ENCODE measurements at places on chromosomes 12 and 14. TPM values are rescaled to one million over a fixed set of nuclear protein-coding genes. Genes with fewer than 3 reads are reported as not detected.
A peak's percentile ranks its signal among the peaks of the same experiment; 100 is the strongest.

DNA sequence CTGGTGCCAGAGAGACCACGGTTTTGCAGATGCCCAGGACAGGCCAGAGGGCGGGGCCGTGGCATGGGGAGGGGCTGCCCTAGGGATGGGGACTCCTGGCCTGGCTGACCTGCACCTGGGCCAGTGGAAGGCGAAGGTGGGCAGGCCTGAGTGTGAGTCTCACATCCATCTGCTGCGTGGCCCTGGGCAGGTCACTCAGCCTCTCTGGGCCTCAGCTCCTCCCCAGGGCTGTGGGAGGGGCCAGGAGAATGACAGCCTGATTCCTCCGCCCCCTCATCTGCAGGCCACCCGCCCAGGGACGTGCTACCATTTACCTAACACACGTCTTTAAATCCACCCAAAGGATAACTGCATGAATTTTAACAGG is 90.9 kb downstream of the GALNT9 start:
- DNase-seq, result no peak

Gene BICDL1
- total RNA-seq, result 15.5 TPM

Gene GLI1
- 0.50 TPM for total RNA-seq

- no peak for DNase-seq
Measured at GRCh38 chr12:51021694-51022093, 4.5 kb downstream of the SLC11A2 start.

Gene TAS2R43
- not detected for total RNA-seq

Gene MTHFD1
- total RNA-seq, result 79.0 TPM

Gene OR6C3
- total RNA-seq, result not detected

DNA sequence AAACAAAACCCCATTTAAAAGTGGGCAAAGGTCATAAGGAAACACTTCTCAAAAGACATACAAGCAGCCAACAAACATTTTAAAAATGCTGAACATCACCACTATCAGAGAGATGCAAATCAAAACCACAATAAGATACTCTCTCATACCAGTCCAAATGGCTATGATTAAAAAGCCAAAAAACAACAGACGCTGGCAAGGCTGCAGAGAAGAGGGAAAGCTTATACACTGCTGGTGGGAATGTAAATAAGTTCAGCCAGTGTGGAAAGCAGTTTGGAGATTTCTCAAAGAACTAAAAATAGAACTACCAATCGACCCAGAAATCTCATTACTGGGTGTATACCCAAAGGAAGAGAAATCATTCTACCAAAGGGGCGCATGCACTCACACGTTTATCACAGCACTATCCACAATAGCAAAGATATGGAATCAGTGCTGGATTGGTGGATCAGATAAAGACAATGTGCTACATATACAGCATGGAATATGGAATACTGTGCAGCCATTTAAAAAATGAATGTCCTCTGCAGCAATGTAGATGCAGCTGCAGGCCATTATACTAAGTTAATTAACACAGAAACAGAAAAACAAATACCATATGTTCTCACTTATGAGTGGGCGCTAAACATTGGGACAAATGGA is 102.1 kb upstream of the DAAM1 start:
- DNase-seq, result no peak

DNA sequence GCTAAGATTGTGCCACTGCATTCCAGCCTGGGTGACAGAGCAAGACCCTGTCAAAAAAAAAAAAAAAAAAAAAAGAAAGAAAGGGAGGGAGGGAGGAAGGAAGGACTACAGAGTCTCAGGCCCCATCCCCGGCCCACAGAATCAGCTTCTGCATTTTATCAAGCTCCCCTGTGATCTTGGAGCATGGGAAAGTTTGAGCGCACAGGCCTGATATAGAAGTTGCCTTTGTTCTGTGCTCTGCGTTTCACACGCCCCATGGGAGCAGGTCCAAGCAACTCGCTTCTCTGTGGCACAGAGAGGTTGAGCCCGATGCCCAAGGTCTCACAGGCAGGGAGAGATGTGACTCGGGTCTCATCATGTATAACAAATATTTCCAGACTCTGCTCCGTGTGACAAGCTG is 101.8 kb downstream of the PHETA1 start:
- DNase-seq, result no peak

DNA sequence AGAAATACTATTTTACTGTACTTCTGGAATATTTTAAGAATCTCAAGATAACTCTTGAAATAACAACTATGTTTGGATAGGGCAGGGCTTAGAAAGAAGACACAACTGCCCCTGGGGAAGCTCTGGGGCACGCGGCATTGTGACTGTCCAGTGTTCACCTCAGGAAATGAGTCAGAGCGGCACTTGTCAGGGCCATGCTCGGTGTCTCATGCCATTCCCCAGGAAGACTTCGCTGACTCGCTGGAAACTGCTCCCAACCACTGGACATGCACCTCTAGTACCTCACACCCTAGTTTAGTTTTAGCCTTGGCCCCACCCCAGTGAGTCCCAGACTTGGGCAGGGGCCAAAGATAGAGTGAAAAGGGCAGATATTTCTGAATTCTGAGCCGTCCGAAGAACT is 192.0 kb downstream of the TTC7B start:
- DNase-seq, result peak; percentile 71

GRCh38 chr12:3935078-3935477 is 61.9 kb upstream of the PARP11 start:
- DNase-seq, result no peak

DNA sequence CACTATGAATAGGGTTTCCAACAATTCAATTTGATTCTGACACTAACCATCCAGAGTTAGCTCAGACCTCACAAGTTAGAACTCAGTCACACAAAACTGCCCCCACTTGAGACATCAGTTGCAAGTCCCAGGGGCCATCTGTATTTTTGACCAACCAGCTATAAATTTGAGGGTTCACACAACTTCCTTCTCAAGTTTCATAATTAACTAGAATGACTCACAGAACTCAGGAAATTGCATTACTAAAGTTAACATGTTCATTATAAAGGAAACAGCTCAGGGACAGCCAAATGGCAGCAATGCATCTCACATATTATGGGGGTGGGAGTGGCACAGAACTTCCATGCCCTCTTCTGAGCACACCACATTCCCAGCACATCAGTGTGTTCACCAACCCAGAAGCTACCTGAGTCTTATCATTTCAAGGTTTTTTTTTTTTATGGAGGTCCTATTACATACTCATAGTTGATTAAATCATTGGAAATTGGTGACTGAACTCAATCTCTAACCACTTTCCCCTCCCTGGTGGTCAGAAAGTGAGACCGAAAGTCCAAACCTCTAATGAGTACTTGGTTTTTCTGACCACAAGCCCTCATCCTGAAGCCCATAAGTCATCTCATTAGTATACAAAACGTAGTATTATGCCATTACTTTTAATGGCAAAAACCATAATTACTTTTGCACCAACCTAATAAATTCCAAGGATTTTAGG is 1721.5 kb upstream of the SEL1L start:
- peak; percentile 82 for DNase-seq

DNA sequence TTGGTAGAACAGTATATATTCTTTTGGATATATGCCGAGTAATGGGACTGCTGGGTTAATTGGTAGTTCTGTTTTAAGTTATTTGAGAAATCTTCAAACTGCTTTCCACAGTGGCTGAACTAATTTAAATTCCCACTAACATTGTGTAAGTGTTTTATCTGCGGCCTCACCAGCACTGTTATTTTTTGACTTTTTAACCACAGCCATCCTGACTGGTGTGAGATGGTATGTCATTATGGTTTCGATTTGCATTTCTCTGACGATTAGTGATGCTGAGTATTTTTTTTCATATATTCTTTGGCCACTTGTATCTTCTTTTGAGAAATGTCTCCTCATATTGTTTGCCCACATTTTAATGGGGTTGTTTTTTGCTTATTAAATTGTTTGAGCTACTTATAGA is 357.4 kb downstream of the C12orf50 start:
- DNase-seq, result no peak

Gene COL2A1
- total RNA-seq, result not detected

DNA sequence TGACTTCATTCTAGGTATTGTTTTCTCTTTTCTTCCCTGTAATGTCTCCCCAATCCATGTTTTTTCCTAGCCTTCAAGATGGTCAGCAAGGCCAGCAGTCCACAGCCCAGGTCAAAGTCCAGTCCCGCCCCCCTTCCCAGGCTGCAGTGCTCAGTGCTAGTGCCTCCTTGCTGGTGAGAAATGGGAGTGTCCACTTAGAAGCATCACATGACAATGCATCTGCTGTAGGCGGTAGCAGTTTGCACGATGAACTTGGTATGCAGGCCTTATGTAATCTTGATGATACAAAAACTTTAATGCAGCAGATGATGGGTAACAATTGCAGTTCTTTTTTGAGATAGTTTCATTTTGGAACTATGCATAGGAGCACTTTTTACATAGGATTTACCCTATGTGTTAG is 88.4 kb downstream of the PCNX1 start:
- no peak for DNase-seq

DNA sequence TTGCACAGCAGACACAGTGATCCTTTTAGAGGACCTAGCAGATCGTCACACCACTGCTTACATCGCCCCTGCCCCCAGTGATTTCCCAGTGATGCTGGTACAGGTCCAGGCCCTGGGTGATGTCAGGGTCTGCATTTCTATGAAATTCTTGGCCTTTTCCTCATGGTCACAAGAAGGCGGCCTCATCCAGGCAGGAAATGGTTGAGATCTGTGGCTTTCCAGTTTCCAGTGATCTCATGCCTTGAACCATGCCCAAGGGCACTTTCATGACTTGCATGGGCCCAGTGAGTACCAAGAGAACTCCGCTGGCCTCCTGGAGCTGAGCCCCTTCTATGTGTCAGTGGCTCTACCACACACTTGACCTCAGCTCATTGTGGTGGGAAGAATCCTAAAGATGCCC is 41.9 kb upstream of the BDKRB2 start:
- no peak for DNase-seq

- peak; percentile 97 for DNase-seq
Measured at GRCh38 chr14:51304941-51305340, 64.9 kb downstream of the TMX1 start.

DNA sequence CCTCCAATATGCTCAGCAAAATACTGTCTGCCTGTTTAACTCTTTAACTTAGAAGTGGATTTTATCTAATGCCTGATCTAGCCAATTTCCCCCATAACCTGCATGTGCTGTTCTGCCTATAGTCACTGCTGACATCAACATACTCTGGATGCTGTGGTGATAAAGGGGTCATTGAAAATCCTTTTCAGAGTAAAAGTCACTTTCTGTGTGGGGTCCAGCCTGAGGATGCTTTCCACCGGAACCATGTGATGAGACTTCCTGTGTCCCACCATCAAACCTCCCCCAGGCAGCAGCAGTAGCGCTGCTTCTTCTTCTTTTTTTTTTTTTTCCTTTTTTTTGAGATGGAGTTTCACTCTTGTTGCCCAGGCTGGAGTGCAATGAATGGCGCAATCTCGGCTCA is 607.0 kb downstream of the BCL11B start:
- DNase-seq, result no peak

Gene CLEC6A
- total RNA-seq, result 0.20 TPM

DNA sequence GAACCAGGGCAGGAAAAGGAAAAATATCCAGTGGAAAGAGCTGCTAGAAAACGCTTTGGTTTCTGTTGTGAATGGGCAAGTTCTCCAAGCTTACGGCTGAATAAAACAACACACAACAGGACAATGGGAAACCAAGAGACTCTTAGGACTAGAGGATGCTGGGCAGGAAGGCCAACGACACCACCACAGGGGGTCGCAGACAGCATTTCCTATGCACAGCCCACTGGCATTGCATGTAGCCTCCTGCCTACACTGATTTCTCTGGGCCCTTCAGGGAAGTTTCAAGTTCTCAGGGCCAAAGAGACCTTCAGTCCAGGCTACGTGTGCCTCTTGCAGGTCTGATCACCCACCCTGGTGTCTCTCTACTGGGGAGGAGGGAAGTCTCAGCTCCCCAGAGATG is 108.0 kb downstream of the RIMBP2 start:
- DNase-seq, result no peak

DNA sequence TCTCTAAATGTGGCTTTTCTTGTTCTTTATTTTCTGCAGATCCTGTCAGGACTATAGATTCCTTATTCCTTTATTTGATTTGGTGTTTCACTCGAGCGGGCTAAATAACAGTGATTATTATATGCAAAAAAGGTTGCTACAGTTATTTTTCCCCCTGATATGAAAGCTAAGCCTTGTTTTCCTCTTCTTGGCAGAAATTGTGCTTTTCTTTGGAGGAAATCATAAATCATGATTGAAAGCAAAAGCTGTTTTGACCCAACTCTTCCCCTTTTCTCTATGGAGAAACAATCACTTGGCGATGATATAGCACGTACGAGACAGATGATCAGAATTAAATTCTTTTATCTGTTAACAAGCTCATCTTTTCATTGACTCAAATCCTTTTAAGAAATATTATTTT is 31.4 kb downstream of the PPFIBP1 start:
- no peak for DNase-seq

GRCh38 chr12:3014641-3015040 is 55.4 kb downstream of the TEAD4 start:
- no peak for DNase-seq

GRCh38 chr12:91663744-91664143 is 481.1 kb upstream of the DCN start:
- peak; percentile 44 for DNase-seq

GRCh38 chr14:75579882-75580281 is 1.5 kb downstream of the FLVCR2 start:
- no peak for DNase-seq

- peak; percentile 22 for DNase-seq
Measured at GRCh38 chr14:80718940-80719339, 222.6 kb downstream of the CEP128 start.

- peak; percentile 52 for DNase-seq
Measured at GRCh38 chr12:52202361-52203078, 10.7 kb upstream of the KRT80 start.

Gene MANSC4
- not detected for total RNA-seq

GRCh38 chr12:3252450-3252891 is 175.3 kb downstream of the TSPAN9 start:
- no peak for DNase-seq

DNA sequence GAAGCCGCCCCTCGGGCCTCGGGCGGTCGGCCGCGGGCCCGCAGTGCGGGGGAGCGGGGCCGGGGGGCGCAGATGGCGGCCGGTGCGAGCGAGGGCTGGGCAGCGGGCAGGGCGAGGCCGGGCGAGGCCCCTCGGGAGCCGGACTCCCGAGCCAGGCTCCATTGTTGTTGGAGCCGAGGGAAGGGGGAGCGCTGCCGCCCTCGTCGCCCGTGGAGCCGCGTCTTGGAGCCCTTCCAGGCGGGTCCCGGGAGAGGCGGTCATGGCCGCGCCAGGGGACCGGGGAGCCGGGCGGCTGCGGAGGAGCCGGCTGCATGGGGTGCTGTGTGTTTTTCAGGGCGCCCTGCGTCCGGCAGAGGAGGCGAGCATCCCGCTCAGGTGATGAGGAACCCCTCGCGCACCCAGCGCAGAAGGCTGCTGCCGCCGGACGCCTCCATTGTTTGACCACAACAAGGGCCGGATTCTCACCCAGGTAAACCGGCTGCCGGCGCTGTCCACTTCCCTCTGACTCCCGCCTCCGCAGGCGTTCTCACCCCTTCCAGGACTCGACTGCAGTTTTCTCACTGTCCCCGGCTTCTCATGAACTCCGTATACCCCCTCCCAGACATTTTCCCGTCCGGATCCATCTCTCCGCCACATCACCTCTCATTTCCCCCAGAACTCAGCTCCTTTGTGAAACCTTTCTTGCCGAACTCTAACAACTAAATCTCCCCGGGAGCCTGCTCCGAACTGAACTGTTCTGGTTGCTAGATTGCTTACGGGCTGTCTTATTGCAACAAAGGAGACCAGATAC is 732 bp downstream of the ZNF664 start:
- DNase-seq, result peak; percentile 23

GRCh38 chr12:70646850-70647249 is 9.6 kb upstream of the PTPRB start:
- DNase-seq, result peak; percentile 49

GRCh38 chr12:124573839-124574786 is 6.7 kb upstream of the NCOR2 start:
- DNase-seq, result no peak
